Esophagus mucosa (tissue), 1 donor: ENCODE measurements at places on chromosomes 6 and 20. TPM values are rescaled to one million over a fixed set of nuclear protein-coding genes. Genes with fewer than 3 reads are reported as not detected.

DNA sequence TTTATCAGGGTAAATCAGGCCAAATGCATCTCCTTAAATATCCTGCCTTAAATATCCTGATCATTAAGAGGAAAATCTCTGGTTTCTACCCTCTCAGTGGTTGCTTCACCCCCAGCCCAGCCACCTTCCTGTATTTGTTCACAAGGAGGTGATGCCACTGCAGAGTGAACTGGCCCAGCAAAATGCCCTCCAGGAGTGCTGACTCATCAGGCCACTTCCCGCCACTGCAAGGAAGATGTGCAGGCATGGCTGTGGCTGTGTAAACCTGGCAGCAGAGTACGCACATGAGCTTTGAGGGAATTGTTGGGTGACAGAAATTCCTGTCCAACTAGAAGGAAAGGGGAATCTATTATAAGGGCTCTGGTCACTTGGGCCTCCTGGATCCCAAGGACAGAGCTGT, 13.8 kb downstream of the NQO2 start:
- peak; percentile 91 for ATAC-seq

DNA sequence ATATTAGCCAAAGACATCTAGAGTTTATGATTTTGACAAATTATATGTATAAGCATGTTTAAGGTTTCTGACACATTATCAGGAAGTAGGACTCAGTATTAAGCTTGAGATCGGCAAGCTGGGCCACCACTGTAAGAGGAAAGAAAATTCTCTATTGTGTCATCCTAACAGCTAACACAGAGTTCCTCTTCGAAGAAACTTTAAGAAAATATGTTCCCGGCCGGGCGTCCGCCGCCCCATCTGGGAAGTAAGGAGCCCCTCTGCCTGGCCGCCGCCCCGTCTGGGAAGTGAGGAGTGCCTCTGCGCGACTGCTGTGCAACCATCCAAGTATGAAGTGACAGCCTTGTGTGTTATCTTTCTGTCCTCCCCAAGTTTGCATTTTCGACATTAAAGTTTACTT, 23.0 kb downstream of the USP49 start:
- ATAC-seq, result no peak

DNA sequence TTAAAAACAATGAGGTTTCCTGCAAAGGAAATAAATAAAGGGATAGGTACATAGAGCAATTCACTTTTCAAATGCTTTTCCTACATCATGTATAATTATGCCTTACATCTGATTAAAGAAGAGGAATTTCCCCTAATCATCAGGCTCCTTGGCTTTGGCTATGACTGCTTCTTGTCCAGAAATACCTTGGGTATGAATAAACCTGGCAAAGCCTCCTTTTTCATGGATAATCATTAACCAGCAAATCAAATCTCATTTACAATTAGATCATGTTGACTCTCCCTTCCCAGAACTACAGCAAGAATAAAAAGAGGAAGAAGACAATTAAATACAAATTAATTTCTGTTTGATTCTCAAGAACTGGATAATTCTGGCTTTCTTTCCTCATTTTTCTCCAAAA, 58.0 kb upstream of the CD2AP start:
- ATAC-seq, result no peak

GRCh38 chr6:97129106-97129505, 153.9 kb downstream of the MMS22L start:
- ATAC-seq, result no peak

GRCh38 chr20:24439737-24440387, 29.6 kb upstream of the SYNDIG1 start:
- ATAC-seq, result no peak

- ATAC-seq, result no peak
Observed at GRCh38 chr6:14786455-14786854, 459.4 kb upstream of the JARID2 start.

SLC22A16 gene
- not detected for total RNA-seq
